ENCODE measurements at places on chromosomes 2 and 18.

DNA sequence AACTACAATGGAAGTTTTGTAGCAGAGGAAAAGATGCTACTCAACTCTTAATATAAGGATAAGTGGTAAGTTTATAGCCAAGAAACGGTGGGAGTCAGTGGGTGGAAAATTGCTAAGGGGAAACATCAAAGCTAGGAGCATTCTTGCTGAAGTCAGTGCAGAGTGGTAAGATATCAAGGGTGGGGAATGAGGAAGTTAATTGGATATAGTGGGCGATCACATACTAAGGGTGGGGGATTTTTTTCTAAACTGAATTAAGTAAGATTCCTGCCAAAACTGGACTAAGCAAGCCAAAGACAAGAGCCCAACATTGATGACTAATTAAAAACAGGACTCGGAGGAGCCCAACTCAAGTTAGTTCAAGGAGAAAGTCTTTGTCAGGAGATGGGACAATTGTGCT is 525.4 kb downstream of the CCDC85A start:
- DNase-seq = no peak

DNA sequence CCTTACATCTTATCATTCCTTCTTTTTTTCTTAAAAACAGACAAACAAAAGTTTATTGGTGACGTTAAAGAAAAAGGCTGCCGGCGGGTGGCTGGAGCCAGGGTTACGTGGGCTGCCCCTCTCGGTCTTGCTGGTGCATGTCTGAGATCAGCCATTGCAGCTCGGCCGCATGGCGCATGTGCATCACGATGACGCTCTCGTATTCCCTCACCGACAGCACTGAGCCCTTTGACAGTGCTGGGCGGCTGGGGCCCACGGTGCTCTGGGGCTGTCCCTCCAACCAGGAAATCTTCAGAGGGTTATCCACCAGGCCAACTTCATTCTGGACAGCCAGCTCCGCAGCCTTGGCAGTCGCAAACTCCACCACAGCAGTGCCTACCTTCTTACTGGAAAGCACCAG is 1081.8 kb upstream of the TMEFF2 start:
- peak; percentile 1 for DNase-seq

GRCh38 chr2:226690461-226691024 is 109.1 kb downstream of the IRS1 start:
- DNase-seq = no peak

- DNase-seq = no peak
Observed at GRCh38 chr18:77016936-77017335, 115.6 kb downstream of the MBP start.

- DNase-seq = no peak
Observed at GRCh38 chr2:233029321-233029720, 3.2 kb upstream of the NEU2 start.

- DNase-seq = no peak
Observed at GRCh38 chr2:2000724-2001061, 256.4 kb upstream of the PXDN start.

DNA sequence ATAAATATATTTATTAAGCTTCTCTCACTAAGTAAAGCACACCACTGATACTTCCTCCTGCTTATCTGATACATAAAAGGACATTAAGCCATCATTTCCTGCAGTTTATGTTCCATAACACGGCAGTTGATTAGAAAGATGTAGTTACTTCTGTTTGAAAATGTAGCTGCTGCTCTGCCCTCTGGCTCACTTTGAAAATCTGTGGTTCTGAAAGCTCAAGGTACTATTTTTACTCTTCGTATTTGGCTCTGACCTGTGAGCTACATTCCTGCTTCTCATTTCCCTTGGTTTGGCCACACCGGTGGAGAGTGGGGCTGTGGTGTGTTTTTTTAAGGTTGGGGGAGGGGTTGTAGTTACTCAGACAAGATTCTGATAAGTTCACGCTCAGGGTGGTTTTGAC is 12.8 kb upstream of the TTN start:
- DNase-seq = peak; percentile 29

- DNase-seq = peak; percentile 47
Observed at GRCh38 chr18:36187193-36187825, at the start of gene MOCOS. MOCOS (plus strand) TSS chr18:36187497; CDS start chr18:36187540, 43 bp downstream.

GRCh38 chr2:47360927-47361326 is 42.0 kb upstream of the MSH2 start:
- no peak for DNase-seq

- no peak for DNase-seq
Observed at GRCh38 chr2:113183264-113183663, 9.5 kb downstream of the PSD4 start.

GRCh38 chr2:109474319-109474825 is 139.4 kb downstream of the SEPTIN10 start:
- no peak for DNase-seq

DNA sequence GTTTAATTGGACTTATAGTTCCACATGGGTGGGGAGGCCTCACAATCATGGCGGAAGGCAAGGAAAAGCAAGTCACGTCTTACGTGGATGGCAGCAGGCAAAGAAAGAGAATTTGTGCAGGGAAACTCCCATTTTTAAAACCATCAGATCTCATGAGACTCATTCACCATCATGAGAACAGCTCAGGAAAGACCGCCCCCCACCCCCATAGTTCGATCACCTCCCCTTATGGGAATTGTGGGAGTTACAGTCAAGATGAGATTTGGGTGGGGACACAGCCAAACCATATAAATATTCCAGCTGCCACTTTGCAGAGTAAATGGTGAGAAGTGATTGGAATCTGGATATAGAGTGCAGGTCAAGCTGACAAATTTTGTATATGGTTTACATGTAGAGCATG is 187.4 kb downstream of the ARL4C start:
- DNase-seq = no peak

- DNase-seq = no peak
Observed at GRCh38 chr2:239606741-239607516, 206.1 kb upstream of the HDAC4 start.

DNA sequence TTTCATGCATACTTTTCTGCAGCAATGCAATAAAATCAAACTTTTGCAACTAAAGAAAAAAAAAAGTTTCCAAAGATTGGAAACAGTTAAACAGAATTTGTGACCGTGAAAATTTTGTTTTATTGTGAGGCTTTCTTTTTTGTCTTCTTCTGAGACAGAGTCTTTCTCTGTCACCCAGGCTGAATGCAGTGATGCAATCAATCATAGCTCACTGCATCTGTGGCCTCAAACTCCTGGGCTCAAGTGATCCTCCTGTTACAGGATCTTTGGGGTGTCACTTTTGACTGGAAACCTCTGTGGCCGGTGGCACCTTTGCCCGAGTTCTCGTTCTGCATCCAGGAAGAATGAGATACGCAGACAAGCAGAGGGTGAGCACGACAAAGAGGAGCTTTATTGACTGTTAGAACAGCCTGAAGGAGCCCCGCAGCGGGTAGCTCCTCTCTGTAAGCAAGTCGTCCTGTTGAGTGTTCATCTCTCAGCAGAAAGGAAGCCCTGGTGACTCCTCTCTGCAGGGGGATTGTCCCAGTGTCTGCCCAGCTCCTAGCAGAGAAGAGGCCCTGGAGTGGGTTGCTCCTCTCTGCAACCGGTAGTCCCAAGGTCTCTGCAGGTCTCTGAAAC is 16.9 kb upstream of the ILKAP start:
- no peak for DNase-seq

DNA sequence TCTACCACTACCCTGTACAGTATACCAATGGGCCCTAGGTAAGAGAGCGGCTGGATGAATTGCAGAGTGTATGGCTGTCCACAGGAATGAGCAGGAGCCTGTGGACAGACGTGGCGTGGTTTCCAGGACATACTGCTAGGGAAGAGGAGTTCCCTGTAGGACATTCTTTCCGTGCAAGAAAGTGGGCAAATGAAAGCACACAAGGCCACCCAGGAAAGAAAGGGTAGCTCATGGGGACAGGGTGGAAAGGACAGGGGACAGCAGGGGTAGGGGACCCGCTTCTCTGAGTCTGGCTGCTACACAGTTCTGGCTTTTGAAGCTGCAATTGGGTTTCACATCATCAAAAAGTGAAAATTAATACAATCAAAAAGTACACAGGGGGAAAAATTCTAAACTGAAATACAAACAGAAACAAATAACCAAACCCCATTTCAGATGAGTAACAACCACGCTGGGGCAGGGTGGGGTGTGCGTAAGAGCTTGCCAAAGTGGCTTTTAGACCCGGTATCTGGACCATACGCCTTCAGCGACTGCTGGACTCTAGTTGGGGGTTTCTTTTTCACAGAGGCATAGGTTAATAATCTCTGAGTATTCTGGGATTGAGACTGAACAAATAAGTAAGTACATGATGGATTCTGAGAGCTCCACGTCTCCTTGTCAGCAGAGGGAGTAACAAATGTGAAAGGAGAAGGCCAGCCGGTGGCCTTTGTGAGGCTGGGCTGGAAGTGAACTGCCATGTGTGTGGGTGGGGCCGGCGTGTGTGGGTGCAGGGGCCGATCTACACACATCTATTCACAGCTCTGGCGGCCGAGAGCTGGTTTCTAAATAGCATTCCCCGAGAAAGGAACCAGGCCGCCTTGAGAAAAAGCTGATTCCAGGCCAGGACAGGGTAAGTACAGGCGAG is 84.0 kb downstream of the HDAC4 start:
- DNase-seq = no peak

GRCh38 chr18:27959101-27959500 is 217.8 kb downstream of the CDH2 start:
- DNase-seq = no peak

DNA sequence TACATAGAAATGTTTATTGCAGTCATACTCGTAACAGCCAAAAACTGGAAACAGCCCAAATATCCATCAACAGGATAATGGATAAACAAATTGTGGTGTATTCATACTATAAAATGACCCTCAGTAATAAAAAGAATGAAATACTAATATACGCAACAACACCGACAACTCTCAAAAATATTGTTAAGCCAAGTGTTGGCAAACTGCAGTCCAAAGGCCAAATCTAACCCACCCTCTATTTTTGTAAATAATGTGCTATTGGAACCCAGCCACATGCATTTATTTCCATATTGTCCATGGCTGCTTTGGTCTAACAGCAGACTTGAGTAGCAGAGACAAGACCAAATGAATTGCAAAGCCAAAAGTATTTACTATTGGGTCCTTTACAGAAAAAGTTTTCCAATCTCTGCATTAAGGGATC is 151.0 kb downstream of the MREG start:
- no peak for DNase-seq

DNA sequence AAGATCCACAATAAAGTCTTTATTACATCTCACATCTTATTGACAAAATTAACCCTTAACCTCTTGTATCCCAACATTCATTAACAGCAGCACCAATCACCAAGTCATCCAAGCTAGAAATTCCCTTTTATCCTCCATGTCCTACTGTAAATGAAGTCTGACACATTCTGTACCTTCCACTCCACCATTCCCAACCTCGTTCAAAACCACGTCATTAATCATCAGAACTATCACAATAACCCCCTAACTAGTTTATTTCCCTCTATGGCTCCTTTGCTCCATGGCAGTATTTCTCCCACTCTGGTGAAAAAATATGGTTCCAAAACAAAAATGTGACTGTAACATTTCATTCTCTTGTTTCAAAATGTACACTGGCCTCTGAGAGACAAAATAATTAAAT is 1626.2 kb downstream of the LRP1B start:
- no peak for DNase-seq

GRCh38 chr2:219178377-219179175 is 501 bp downstream of the RETREG2 start:
- DNase-seq = peak; percentile 22

DNA sequence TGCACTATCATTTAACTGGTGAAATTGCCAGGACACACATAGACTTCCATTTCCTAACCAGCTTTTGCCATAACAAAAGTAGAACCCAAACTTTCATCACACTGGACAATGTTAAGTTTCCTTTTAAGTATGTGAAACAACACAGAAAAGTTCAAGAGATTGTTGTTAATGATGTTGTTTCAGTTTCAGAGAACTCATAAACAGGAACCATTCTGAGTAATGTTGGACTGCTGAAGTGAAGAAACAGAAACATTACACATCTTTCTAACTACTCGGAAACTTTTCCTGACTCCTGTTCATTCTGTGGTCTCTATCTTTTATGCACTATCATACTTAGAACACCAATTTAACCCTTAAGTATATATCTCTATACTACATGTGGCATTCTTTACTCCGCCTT is 179.2 kb downstream of the RIT2 start:
- no peak for DNase-seq

GRCh38 chr2:32008805-32009515 is 1.8 kb downstream of the MEMO1 start:
- DNase-seq = no peak

DNA sequence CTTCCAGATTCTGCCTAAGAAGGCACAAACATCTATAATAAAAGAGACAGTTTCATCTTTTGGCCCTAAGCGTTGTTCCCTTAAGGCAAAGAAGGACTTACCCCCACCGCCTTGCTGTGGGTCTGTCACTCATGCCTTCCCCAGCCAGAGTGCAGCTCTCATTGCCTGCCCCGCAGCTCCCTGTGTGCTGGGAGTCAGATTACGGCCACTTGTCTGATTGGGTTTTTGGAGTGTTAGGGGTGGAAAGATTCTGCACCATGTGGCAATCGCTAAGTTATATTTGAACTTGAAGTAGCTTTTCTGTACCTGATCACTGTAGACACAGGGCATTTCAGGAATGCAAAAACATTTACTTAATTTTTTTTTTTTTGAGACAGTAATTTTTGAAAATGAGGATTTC is at the start of gene AQP4:
Gene AQP4, minus strand, starts transcription at position 151 of the 400 bp plus-strand sequence. Its CDS starts 18 bp downstream, at position 133.
- no peak for DNase-seq

DNA sequence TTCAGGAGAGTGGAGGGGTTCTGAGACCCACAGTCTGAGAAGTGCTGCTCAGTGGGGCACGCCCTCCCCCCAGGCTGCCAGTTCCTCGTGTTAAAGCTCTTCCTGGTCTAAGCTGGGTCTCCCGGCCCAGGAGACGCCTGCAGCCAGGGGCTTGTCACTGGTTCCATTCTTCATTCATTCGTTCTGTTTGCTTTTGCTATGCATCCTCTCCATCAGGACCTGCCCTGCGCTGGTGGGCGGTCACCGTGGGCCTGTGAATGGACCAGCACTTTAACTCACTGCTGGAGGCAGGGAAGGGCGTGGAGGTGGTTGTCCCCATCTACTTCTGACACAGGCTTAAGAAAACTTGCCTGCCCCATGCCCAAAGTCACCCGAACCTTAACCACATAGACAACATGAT is 272.8 kb upstream of the HDAC4 start:
- DNase-seq = no peak

DNA sequence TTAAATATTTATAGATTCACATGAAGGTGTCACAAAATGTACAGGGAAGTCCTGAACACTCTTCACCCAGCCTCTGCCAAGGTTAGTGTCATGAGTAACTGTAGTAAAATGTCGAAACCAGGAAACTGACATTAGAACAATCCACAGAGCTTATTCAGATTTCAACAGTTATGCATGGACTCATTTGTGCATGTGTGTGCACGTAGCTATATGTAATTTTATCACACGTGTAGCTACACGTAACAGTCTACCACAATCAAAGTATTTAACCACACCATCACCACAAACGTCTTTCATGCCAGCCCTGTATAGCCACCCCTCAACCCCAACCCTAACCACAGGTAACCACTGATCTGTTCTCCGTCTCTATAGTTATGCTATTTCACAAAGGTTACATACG is 211.7 kb upstream of the REV1 start:
- DNase-seq = no peak

- no peak for DNase-seq
Observed at GRCh38 chr2:214035921-214036320, 374.9 kb upstream of the VWC2L start.

DNA sequence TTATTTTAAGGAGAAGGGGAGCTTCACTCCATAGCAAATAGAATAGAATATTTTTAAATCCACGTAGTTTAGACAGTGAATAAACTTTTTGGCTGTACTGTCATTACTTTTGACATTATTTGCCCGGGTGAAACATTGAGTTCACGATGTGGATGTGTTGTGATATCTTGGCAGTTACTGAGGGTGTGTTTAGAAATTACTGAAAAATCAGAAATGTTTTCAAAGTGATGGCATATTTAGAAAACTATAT is 769 bp upstream of the FAM98A start:
- DNase-seq = no peak
